NCI-H345 (cell line): ENCODE measurements at places on chromosomes 1 and 21.

DNA sequence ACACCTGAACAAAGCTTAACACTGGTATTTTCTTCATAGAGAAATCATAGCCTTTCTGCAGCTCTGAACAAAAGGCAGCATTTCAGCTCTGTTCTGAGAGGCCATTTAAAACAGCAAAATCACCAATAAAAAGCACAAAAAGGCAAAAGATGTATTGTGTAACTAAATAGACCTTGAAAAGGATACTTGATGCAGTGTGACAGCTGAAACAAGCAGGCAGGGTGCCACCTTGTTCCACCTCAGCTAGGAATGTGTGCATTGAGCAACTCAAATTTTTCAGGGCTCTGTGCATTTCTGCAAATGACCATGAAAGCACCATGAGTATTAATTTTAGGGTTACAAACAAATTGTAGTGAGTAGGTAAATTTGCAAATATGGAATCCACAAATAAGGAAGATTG lies 65.8 kb downstream of the RHOU start:
- no peak for DNase-seq

DNA sequence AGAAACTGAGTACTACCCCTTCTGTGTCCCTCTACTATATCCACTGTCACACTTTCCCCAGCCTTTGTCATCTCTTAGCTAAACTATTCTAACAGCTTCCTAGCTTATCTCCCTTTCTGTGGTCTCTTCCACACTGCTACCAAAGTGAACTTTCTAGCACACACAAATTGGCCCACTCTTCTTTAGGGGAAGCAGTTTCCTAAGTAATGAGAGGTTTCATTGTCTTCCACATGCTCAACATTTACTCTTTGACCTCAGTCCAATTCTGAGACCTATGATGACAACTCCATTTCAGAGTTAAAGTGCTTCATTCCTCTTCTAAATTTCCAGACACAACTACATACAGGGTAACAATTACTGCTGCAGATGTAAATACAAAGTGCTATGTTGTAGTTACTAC lies 32.9 kb downstream of the SCYL3 start:
- no peak for DNase-seq

- no peak for DNase-seq
Observed at GRCh38 chr1:187871177-187871845, 1042.6 kb downstream of the PLA2G4A start.

GRCh38 chr1:206583707-206584648 lies 28.3 kb downstream of the EIF2D start:
- DNase-seq = peak; percentile 62

- DNase-seq = no peak
Observed at GRCh38 chr1:232335261-232335660, 294.7 kb downstream of the SIPA1L2 start.

- peak; percentile 65 for DNase-seq
Observed at GRCh38 chr21:16534408-16535101, 804.8 kb downstream of the USP25 start.

DNA sequence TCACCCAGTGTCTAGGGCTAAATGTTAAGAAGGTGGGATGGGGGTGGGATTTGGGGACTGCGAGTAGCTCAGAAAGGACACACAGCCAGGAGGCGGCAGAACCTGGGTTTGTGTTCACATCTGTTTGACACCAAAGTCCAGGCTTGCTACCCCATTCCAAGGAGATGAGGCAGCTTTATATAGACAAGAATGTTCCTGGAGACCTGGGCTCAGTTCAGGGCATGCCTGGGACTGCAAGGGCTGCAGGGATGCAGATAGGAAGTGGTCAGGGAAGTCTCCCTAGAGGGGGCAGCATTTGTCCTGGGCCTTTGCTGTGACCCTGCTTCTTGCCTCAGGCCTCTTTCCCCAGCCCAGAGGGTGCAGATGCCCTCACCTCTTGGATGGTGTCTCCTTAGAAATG lies 16.3 kb downstream of the PADI3 start:
- DNase-seq = no peak

DNA sequence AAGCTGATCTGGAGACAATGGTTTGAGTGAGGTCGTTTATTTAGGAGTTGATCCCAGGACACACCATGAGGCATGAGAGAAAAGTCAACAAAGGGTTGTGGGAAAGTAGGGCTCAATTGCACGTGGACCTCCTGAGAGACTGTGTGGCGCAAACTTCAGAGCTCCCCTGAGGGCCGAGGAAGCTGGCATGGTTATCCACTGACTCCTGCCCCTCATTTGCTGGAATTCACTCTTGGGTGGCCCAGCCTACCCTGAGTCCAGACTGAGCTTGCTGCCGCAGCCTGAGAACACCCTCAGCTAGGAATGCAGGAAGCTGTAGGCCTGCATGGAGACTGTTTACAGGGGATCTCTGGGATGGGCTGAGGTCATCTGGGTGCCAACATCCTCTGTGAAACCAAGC lies 301.0 kb downstream of the RWDD3 start:
- DNase-seq = no peak

GRCh38 chr1:19704247-19705113 lies 39.8 kb downstream of the HTR6 start:
- DNase-seq = peak; percentile 64

DNA sequence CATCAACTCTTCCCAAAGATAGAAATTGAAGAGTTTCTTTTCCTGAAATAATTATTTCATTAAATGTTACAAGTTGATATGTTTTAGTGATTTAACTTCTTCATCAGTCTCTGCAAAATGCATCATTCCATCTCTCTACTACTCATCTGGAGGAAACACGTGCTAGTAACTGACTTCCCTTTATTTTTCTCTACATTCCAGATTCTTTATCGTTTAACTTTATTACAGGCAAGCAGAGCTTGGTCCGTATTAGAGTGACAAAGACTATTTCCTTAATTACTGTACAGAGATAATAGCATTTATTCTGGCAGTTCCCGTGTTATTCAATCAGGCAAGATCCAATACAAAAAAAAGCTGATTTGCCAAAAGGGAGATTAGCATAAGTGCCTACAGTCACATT lies 88.6 kb downstream of the TM2D1 start:
- DNase-seq = no peak

GRCh38 chr1:212946872-212947271 lies 3.5 kb upstream of the VASH2 start:
- no peak for DNase-seq

GRCh38 chr1:202283379-202283844 lies 58.3 kb downstream of the UBE2T start:
- peak; percentile 50 for DNase-seq

DNA sequence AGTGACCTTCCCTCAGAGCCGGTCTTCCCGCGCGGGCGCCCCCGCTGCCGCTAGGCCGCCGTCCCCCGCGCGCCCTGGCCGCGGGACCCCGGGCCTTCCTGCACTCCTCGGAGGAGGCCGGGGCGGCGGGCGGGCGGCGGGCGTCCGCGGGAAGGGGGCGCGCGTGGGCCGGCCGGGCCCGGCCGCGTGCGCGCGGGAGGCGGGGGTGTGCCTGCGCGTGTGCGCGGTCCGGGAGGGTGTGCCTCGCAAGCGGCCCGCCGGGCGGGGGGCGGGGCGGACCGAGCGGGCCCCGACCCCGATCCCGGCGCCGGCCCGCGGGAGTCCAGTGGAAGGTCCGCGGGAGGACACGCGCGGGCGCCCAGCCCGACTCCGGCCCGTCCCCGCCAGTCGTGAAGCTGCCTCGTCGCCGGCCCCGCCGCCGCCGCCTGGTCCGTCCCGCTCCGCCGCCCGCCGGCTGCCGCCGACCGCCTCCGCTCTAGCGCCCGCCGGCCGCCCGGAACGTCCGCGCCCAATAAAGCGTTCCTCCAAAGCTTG lies 438 bp downstream of the MRPS6 start:
- peak; percentile 61 for DNase-seq

- DNase-seq = no peak
Observed at GRCh38 chr1:40450495-40451237, 390 bp downstream of the ZFP69B start.

DNA sequence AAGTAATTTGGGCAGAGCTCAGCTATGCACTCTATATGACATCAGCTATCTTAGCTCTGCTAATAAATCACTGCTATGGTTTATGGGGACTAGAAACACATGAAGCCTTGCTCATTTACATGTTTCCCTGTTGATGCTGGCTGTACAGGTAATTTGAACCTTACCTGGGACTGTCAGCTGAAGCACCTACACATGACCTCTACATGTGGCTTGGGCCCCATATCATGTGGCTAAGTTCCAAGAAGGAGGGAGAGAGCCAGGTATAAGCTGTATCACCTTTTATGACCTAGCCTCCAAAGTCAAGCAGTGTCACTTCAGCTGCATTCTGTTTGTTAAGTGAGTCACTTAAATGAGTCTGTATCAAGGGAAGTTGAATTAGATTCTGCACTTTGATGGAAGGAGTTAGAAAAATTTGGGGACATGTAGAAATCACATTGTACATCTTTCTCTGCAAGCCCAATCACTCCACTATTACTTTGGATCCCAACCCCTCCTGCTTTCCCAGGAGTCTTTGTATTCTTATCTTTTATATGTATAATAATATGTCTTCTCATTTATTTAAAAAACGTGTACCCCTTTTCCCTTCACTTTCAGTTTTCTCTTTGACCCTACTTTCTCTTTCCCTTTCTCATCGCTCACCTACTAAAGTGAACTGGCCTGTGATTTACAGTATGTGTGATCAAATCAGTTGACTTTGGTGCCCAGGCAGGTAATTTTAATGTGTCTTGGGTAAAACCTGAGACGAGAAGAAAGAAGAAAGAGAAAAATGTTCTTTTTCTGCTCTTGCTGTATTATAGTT lies 53.4 kb upstream of the PRKACB start:
- peak; percentile 5 for DNase-seq

GRCh38 chr1:192067360-192067759 lies 90.9 kb upstream of the RGS18 start:
- DNase-seq = no peak

DNA sequence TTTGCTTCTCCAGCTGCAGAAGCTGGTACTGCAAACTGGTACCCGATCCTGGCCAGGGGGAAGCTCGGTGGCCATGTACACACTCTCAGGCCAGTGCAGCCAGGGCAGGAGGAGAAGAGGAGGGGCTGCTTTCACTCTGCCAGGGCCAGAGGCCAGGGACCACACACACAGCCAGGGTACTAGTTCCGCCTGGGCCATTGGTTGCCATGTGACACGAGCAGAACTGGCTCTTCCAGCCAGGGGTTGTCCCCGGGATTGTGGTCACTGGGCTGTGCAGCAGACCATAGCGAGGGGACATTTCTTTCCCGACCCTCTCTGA lies 3.7 kb upstream of the SHISAL2A start:
- DNase-seq = no peak

- no peak for DNase-seq
Observed at GRCh38 chr1:212515329-212515760, 82.6 kb downstream of the NENF start.

DNA sequence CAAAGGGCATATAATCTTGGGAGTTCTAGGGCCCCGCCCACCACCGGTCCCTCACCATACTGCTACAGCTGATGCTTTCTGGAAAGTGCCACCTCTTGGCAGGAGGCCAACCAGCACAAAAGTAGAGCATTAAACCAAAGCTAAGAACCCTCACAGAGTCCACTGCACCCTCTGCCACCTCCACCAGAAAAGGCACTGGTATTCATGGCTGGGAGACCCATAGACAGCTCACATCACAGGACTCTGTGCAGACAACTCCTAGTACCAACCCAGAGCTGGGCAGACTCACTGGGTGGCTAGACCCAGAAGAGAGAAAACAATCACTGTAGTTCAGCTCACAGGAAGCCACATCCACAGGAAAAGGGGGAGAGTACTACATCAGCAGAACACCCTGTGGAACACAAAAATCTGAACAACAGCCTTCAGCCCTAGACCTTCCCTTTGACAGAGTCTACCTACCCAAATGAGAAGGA lies 10.8 kb downstream of the THEM4 start:
- no peak for DNase-seq

- no peak for DNase-seq
Observed at GRCh38 chr1:164087906-164088453, 471.0 kb upstream of the PBX1 start.

DNA sequence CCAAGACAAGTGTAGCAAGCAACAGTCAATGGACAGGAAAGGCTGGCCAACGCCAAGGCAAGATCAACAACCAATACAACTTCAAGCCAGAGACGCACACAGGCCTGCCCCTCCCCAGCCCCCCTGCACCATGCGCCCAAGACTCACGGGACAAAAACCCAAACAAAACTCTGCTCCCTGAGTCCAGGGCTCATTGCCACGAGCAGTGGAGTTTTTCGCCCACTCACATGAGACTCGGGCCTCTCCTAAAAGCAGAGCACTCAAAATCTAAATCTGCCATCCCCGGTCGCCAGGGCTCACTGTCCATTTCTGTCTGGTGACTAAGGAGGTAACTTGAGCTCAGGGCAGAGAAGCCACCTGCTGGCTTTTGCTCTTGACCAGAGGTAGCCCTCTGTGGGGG lies 174.8 kb downstream of the CLIC6 start:
- DNase-seq = no peak

- no peak for DNase-seq
Observed at GRCh38 chr1:184987696-184988095, 13.4 kb upstream of the NIBAN1 start.

DNA sequence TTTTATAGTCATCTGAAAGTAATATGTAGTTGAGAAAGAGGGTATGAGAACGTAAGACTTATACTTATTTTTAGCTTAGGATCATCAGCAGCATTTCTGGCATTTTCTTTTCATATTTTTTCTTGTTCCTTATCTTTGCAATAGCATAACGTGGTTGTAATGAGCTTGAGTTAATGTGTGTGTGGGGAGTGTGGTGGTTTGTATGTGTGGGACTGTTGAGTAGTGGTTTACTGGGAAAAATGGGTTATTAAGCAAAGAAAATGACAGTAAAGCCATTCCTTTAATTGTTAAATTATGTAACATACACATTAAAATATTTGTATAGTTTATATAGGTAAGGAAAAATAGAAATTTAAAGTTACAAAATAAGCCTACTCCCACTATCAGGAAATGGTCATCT lies 15.2 kb downstream of the PIP5K1A start:
- no peak for DNase-seq

DNA sequence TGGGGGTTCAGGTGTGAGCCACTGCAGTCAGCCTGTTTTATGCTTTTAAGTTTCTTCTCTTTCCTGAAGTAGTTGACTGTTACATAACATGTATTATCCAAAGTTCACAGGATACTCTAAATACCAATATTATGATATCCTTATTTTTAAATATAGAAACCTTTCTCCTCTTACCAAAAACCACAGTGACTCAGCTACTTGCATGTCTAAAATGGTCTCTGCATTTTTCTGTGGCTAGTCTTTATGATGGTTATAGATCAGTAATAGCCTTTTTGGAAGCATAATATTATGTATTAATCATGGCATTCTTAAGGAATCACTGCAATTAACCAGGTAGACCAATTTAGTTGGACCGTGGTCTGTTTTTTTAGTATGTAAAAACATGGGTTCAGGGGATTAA lies 210.8 kb upstream of the CACYBP start:
- DNase-seq = no peak

- no peak for DNase-seq
Observed at GRCh38 chr21:41843584-41843983, 35.6 kb downstream of the PRDM15 start.

GRCh38 chr1:109793486-109794318 lies 30.0 kb upstream of the EPS8L3 start:
- peak; percentile 73 for DNase-seq
